NCI-H187 treated with DMSO at 0.1 percent for 48 hours (cell line): ENCODE measurements at places on chromosomes 2 and 18.

DNA sequence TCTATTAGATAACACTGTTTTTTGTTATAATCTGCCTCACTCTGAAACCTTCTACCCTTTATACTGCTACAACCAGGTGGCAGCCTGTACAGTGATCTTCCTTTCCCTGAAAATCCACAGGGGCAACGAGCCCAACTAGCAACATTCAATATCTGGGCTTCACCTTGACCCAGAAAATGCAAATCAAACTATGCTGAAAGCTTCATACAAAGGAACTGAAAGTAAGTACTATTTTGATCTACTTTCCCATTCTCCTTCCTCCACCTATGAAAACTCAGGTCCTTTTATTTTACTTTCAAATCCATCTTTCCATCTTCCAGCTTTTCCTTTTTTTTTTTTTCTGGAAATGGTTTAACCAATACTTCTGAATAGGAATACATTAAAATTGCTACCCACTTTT is 175.8 kb upstream of the CCDC150 start:
- no peak for DNase-seq

GRCh38 chr18:26977781-26978180 is 112.3 kb upstream of the AQP4 start:
- no peak for DNase-seq

DNA sequence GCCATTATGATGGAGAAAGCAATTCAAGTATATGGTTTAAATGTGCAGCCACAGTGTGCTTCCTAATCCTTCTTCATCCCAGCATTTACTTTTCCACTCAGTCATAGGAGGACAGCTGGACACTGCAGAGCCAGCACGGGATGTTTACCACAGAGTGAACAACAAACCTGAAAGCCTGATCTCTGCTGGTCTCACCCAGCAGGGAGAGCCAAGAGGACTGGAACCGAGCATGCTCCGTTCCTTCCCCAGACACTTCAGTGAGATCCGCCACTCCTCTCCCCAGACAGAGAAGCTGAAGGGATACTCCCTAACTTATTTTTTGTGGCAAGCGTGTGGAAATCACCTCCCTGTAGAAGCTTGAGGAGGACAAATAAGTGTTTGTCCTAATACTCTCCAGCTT is 23.2 kb upstream of the GORASP2 start:
- DNase-seq: no peak

DNA sequence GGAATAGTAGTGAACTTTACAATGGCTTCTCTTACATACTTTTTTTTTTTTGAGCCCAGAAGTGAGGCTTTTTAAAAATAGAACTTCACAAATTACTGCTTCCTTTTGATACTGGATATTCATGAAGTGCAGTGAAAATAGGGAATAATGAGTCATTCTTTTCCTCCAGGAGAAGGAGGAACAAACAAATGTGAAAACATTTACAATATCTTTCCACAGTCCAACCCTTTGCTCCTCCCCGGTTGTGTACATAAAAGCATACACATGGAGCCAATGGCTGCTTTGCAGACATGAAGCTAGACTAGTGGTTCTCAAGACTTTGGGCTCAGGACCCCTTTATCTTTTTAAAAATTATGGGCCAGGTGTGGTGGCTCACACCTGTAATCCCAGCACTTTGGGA is 266.9 kb downstream of the GBX2 start:
- no peak for DNase-seq

GRCh38 chr18:61474341-61474740 is 141.1 kb downstream of the CDH20 start:
- DNase-seq: no peak

DNA sequence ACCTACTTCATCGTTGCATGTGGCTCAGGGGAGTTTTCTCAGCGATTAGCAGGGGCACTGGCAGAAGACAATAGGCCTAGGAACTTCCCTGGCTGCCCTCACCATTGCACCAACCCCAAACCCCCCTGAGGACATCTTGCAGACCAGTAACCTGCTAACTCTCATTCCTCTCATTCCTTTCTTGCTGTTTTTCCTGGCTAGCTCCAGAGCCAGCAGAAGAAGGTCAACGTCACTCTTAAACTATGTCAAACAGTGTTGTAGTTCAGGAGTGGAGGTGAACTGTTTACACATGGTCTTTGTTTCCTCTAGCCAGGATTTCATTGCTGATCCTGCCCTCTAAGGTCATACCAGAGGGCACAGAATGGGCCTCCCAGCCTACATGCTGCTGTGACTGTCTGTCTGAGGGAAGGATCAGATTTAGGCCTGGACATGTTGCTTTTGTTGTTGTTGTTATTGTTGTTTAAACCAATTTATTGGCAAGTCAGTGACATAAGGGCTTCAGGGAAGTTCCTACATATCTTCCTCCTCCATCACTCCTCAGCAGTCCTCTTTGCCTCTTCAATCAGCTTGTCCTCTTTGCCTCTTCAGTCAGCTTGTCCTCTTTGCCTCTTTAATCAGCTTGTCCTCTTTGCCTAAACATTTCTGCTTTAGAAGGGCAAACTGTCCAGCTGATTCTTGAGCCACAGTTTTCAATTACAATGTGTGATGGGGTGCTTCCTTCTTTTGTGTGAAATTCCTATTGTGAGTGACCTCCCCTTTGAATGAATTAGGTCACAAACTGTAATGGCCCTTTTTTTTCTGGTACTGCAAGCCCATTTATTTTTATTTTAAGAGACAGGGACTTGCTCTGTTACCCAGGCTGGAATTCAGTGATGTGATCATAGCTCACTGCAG is 471.9 kb upstream of the TNP1 start:
- no peak for DNase-seq

GRCh38 chr18:22191923-22192322 is 22.5 kb downstream of the GATA6 start:
- no peak for DNase-seq

DNA sequence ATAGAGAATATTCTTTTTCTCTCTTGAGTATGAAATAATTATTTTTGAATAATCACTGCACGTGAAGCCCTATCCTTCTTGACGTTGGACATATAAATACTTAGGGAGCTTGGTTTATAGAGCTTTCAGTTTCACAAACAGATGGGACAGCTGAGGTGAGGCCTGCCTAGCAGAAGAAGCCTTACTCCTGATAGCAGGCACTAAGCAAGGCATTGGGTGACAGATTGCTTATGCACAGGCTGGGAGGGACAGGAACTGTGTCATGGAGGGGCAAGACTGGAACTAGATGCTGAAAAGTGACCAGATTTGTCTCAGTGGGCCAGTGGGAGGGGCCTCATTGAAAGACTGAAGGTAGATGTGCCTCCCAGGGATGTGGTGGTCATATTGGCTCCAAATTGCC is 220.8 kb downstream of the NEDD4L start:
- no peak for DNase-seq

DNA sequence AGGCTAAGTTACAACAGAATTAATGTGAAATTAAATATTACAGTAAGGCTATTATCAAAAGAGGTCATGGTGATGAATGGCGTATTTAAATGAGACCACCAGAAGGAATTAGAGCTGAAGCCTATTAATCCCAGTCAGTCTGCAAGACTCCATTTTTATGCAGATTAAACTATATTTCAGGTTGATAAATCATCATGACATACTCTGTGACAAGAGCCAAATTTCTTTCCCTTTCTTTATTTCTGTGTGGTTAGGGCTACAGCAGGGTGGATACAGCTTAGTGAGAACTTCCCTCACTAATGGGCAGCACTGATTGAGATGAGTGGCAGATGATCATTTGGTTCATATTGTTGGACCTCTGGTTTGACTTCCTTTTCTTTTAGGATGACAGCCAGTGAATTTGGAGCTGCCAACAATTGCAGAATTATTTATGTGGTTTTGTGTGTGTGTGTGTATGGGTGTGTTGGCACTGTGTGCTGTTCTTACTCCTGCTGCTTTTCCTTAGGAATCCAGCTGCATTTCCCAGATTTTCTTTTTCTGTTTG is 481.3 kb downstream of the PIK3C3 start:
- DNase-seq: no peak
